Stimulated activated CD4-positive, alpha-beta T cell treated with anti-CD3 and anti-CD28 coated beads, Interleukin-4, amount 100 ng/mL, for 48 hours (primary cell): ENCODE measurements at places on chromosomes 5 and 9.

GRCh38 chr9:31210978-31211570, 1173.4 kb upstream of the ACO1 start:
- DNase-seq: peak; percentile 8

DNA sequence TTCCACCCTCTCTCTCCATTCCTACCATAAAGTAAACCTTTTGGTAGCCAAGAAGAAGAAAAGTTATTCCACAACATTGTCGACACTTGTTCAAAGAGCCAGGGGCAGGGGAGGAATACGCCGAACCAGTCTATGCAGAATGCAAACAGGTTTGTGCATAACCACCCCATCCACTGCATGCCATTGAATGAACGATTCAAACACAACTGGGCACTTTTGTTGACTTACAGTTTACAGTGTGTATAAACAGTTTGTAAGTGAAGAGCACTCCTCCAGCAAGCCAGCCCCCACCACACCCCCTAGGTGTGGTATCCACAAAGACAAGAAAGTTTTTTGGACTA, 6.8 kb upstream of the S1PR3 start:
- DNase-seq: no peak

DNA sequence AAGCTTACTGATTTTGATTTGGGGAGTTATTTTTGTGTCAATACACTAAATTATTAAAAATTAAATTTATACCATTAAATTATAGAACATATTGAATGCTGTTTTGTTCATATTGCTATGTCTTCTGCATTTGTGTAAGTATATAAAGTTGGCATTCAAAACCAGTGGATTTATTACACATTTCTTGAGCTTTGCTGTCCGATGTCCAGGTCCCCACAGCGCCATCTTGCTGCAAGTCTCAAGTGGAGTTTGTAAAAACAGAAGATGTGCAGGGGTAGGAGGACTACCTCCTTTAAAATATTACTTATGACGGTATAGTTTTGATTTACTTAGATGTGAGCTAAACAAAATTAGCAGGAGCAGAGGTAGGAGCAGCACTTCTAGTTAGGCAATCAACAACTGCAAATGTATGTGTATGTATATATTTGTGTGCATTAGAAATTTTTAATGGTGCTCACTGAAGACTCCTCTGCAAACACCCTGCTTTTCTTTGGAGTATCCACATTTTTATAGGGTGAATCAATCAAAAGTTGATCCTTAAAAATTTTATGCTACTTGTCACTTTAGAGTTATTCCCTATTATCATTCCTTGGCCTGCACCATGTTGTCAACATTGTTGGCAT, 37.4 kb downstream of the CPEB4 start:
- no peak for DNase-seq

- DNase-seq: no peak
Measured at GRCh38 chr5:73701566-73701965, 75.6 kb downstream of the ARHGEF28 start.

- DNase-seq: no peak
Measured at GRCh38 chr5:107208867-107209266, 461.9 kb downstream of the EFNA5 start.

DNA sequence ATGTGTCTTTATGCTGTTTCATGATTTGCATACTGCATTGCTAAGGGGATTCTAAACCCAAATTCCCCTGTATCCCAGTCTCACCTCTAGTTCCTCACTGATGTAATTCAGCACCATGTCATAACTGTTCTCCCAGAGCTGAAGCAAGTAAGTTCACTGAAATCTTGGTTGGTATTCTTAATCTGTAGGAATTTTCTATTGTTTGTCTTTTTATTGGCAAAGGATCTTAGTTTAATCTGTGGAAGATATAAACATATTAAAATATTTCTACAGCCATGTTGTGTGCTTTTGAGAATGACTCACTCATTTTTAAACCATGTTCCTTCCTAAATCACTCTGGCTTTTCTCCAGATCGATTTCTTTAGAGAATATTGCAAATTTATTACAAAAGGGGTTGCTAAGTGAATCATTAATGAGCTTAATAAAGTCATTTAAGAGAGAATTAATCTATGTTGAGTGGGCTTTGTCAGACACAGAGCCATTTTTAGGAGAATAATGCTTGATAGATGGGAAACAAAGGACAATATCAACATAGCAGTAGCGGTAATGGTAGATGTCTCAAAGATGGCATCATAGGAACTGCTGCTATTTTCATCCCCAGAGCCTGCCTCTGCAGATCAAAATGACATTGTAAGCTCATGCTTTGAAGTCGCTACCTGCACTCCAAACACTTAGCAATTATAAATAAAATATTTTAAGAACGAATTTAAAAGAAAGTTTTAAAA, 110.0 kb downstream of the ENC1 start:
- no peak for DNase-seq

- no peak for DNase-seq
Measured at GRCh38 chr9:128551657-128552152, 682 bp upstream of the SPTAN1 start.

GRCh38 chr5:137078171-137078665, 420.9 kb downstream of the SPOCK1 start:
- DNase-seq: no peak

DNA sequence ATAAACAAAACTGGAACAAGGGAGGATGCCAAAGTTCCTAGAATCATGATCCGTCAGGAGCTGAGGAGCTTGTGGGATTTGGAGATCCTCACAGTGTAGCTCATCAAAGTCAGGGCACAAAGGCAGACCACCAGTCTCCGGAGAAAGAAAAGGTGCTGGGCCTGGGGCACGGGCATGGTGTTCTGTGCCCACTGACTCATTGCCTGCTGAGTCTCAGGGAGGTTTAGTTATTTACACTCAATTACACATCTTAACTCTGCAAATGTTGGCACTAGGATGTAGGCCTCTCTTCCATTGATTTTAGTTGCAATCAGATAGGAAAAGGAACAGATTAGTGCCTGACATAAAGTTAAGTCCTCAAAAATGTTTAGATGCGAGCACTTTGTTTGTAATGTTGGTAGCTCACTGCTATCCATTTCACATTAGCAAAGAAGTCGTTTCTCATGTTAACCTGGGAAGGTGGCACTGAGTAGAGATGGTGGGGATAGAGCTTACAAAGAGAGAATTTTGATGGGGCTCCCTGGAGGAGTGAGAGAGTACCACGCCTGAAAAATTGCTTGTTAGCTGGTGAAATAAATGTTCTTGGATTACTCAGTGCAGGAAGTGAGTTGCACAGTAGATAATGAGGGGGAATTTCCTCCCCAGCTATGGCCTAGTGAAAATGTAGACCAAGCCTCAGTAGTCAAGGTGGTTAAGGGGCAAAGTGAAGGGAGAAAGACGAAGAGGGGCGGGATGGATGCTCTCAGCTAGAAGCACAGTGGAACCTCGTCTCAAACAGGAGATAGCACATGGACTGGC, 109.5 kb upstream of the CD180 start:
- no peak for DNase-seq

DNA sequence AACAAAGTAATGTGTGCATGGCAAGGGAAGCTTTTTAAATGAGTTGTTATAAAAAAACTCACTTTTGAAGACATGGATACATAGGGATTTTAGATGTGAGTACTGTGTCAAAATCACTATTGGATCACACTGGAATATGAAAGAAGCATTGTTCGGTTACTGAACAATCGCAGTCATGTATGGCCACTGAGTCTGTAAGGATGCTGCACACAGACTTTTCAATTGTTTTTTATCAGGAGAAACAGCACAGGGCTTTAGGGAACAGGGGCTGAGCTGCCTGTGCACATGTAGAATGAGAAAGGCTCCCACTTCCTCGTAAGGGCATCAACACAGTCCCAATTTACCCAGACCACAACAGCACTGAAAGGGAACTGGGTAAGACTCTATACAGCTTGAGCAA, 1333.9 kb upstream of the DMAC1 start:
- DNase-seq: no peak
